ENCODE measurements at places on chromosomes 2 and 18.
A peak's percentile ranks its signal among the peaks of the same experiment; 100 is the strongest.

DNA sequence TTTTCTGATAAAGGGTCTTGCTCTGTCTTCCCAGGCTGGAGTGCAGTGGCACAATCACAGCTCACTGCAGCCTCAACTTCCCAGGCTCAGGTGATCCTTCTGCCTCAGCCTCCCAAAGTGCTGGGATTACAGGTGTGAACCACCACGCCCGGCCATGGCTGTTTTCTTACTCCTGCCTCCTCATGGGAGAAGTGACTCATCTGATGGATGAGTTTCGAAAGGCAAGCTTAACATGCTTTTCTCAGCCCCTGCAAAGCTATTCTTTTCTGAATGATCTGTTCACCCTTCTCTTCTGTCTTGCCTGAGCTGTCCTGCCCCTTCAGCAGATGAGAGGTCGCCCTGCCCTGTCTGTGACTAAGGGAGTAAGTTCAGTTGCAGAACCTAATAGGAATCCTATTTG is 929 bp upstream of the CREG2 start:
- DNase-seq: no peak

DNA sequence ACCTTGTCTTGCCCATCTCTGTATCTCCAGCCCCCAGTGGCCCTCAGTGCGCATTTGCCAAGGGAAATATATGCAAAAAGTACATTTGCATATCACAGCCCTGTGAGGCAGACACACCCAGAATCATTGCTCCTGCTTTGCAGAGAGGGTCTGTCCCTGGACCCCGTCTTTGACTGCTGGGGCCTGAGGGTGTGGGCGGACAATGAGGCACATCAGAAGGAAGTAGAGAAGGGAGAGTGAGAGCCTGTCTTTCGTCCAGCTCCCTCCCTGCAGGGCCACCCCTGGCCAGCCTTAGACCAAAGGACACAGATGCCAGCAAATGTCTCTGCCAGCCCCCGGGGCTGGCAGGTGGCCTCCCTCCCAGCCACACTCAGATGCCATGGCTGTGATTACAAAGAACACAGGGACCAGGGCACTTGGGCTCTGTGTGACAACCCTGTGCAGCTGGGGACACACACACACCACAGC is 516.2 kb upstream of the MYT1L start:
- DNase-seq: no peak

- DNase-seq: no peak
Measured at GRCh38 chr2:133599211-133599803, 31.0 kb upstream of the NCKAP5 start.

DNA sequence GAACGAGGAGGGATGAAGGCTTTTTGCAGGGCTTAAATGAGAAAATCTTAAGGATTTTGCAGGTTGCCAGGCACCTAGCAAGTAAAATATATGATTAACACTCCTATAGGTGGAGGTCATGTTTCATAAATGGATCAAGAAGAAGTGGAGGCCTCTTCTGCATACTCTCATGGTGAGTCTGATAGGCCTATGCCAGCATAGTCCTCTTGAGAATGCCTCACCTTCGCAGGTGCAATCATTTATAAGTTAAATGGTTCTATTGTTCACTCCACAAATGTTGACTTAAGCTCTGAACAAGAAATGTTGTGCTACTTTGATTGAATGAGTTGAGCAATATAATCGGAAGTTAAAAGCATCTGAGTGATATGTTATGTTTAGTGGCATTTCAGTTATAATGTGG is 12.1 kb downstream of the LRRTM1 start:
- DNase-seq: no peak

GRCh38 chr2:64672708-64673107 is 19.0 kb upstream of the SERTAD2 start:
- no peak for DNase-seq

DNA sequence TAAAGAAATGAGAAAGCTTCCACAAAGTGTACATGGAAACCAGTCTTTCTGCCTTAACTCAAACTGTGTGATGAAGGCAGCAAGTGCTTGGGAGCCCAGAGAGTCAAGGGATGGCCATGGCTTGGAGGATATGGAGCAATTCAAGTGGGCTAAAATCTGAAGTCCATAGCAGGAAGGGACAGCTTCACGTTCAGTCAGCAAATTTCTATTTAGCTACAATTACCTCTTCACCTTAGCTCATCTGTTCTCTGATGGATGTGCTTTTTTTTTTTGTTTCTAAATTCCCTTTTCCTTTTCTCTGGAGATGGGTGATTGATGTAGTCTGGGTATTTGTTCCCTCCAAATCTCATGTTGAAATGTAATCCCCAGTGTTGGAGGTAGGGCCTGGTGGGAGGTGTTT is 4.9 kb upstream of the IL1A start:
- DNase-seq: no peak

DNA sequence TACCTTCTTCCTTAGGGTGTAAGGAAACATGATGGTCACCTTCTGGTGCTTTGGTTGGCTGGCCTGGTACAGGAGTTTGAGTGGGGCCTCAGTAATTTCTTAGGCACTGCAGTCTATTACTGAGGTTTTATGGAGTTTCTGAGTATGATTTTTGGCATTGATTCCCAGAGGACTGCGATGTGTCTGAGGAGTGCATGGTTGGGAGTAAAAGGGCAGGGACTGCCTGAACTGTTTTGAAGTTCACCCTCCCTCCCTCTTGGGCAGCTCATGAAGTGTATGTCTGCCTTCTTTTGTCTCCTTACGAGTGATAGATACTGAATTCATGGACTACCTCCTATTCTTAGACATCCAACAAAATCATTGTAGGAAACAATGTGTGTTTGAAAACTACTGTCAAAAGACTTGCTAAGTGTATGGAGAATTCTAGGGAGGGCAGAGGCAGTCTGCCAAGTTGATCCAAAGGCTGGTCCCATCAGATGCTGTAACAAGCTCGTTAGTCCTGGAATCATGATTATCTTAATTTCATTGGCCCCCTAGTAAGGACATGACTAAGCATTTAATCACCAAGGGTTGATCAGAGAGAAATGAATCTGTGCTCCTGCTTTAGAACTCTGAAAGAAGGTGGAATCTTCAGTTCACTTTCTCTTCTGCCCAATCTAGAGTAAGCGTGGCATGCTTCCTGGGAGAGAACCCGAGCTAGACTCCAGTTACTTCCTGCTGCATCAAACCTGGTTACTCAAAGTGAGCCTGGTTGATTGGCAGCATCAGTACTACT is 26.5 kb downstream of the LYPD6B start:
- DNase-seq: no peak

DNA sequence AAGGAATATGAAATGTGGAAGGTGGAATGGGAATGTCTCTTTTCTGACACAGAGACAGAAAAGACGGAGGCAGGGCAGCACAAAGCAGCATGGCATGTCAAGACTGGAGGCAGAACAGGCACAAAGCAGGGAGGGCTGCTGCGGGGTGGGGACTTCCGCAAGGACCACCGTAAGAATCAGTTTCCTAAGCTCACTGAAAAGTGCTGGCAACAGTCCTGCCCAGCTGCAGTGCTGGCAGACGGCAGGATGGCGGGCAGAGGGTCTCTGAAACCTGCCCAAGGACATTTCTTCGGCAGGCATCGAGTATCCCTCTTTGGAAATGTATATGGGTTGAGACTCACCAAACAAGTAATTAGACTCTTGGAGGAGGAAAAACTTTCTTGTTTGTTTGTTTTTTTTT is 54.9 kb downstream of the FAM178B start:
- no peak for DNase-seq

DNA sequence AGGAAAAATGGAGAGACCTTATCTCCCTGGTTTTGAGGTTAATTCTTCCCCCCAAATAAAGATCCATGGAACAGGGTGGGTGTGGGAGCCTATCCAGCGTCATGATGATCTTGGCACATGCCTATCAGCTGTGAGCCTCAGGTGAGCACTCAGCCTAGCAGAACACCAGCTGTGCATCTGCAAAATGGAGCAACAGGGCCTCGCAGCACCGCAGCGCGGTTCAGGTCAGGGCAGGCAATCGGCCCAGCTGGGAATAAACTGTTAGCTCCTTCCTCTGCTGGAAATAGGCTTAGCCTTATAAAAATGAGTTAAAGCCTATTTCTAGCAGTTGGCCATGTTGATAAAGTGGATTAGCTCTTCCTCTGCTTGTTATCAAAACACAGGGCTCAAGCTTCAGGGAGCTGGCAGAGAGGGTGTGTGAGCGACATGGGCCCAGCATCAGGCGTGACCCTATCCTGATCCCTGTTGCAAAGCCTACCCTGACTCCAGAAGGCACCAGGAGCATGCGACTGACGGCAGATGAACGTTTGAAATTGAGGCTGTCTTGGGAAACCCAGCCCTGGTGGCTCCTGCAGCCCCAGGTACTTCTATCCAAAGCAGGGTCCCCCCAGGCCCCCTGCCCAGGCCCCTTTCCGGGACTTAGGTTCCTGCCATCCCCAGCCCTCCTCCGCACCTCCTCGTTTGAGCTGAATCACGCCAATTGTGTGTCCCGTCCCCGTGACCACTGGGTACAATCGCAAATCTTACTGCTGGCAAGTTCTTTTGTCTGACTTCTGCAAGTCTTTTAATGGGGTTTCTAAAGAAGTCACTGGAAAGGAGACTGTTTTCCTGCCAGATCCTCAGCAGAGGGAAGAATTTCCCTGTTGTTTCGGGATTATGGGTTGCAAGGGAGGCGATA is 35.4 kb downstream of the ARHGEF4 start:
- DNase-seq: no peak

DNA sequence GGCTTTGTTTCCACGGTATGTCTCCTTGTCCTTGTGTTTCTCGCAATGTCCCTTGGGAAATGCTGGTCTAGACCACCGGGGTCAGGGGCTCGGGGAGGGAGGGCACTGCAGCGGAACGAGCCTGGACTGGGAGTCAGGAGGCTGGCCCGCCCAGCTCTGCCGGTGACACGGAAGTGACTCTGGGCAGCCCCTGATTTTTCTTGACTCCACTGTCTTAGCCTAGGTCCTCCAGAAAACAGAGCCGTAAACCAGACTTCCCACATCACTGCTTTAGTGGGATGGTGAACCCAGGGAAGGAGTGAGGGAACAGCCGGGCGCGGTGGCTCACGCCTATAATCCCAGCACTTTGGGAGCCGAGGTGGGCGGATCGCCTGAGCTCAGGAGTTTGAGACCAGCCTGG is 144.2 kb downstream of the ASB1 start:
- DNase-seq: no peak

GRCh38 chr2:108412995-108413710 is 35.4 kb downstream of the SULT1C4 start:
- no peak for DNase-seq

- peak; percentile 59 for DNase-seq
Measured at GRCh38 chr2:135742325-135742757, 686 bp downstream of the UBXN4 start.

DNA sequence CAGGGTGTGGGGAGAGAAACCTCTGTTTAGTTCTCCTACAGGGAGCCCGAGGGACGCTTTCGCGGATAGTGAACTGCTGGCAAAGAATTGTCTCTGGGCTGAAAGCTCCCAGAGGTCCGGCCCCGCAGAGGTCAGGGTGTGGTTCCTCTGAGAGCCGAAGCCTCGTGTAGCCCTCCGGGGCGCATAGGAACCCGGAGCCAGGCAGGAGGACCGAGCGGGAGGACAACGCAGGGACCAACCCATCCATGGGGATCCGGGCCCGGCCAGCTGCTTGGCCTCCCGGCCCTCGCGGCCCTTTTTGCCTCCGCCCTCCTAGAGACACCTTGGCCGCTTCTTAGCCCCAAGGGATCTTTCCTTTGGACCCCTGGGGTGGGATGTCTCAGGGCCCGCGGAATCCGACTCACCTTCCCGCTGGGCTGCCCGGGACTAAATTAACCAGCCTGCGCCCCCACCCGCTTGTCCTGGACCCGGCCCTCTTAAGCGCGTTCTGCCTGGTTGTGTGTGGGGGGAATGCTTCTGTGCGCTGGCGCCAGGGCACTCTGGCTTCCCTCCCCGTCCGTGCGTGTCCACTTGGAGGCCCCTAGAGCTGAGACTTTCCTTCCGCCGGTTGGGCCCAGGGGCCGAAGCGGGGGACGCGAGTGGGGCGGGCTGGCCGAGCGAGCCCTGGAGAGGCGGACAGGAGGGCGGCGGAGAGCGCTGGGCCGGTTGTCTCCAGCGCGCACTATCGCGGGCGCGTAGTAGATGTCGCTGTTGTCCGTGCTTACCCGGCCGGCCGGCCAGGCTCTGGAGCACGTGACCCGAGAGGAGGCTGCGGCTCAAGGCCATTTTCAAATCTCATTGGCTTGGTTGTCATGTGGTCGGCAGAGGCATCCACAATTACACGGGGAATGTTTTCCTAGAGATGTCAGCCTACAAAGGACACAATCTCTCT is at the start of gene HOXD10:
Gene HOXD10 (plus strand): TSS at position 896 of the 931 bp plus-strand sequence. CDS start 56 bp downstream, outside the sequence.
- no peak for DNase-seq

- no peak for DNase-seq
Measured at GRCh38 chr2:238418196-238418998, 8.3 kb upstream of the ASB1 start.

DNA sequence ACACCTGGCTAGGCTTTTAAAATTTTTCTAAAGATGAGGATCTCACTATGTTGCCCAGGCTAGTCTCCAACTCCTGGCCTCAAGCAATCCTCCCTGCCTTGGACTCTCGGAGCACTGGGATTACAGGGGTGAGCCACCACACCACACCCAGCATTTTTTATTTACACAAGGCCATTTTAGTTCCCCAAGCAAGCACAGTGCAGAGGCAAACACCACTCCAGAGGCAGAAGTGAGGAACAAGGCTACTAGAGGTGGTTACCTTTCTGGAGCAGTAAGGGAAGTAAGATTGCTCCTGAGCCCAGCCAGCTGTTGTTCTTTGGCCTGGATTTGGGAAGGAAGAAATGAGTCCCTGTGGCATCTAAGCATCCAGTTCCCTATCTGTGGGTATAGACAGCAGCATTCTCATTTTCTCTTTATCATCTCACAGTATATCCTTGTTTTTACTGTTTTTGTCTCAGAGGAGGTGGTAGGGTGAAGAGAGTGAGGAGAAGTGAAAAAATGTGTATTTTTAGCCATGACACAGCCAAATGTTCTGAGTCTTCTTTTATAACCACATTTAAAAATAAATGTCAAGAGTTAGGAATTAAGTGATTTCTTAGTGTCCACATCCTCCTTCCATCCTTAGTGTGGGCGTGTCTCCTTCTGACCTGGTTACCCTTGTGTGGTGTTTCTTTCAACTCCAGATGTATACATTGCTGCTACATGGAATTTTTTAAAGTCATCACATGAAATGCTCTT is 10.5 kb upstream of the TTC39C start:
- DNase-seq: no peak

GRCh38 chr2:177585234-177585863 is 192.8 kb downstream of the AGPS start:
- DNase-seq: no peak

- no peak for DNase-seq
Measured at GRCh38 chr2:141439524-141439923, 691.3 kb downstream of the LRP1B start.

- DNase-seq: peak; percentile 23
Measured at GRCh38 chr2:72778410-72778809, 47.4 kb downstream of the EXOC6B start.

- peak; percentile 23 for DNase-seq
Measured at GRCh38 chr2:240983361-240983995, 14.9 kb upstream of the SNED1 start.

DNA sequence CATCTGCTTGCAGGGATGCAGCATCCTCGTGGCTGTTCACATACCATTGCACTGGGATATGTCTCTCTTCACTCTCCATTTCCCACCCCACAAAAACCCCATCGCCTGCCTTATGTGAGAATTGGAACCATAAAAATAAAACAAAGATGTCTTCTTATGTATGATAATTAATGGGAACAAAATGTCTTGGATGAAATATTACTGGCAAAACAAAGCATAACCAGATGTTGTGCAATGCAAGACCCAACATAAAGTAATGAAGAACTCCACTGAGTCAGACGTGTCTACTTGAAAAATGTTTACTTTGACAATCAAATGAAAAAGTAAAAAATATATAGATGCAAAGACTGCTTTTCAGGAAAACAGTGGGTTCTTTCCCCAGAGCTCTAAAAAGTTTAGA is 611.3 kb upstream of the SYT4 start:
- DNase-seq: no peak
